ENCODE measurements at places on chromosomes 7 and 10. TPM values are rescaled to one million over a fixed set of nuclear protein-coding genes. Genes with fewer than 3 reads are reported as not detected.

Gene CARD11
- 31.0 TPM for total RNA-seq

Gene SMIM30
- total RNA-seq, result 48.7 TPM

Gene SFTPA1
- not detected for total RNA-seq

Gene SLC18A2
- 1.5 TPM for total RNA-seq

Gene UPF2
- total RNA-seq, result 12.0 TPM

Gene AKR1C3
- total RNA-seq, result 1.2 TPM

Gene AKR1C4
- not detected for total RNA-seq

Gene TAS2R4
- 0.07 TPM for total RNA-seq

Gene RAPGEF5
- 1.1 TPM for total RNA-seq

Gene LRGUK
- 0.41 TPM for total RNA-seq

Gene LGI1
- total RNA-seq, result not detected

Gene TLX1
- not detected for total RNA-seq

Gene AGBL3
- total RNA-seq, result 1.0 TPM
